Esophagus squamous epithelium (tissue), 5 donors: ENCODE measurements at places on chromosomes 11 and 22.

GRCh38 chr22:36010090-36010489 is 18.5 kb downstream of the RBFOX2 start:
- no peak for DNase-seq

DNA sequence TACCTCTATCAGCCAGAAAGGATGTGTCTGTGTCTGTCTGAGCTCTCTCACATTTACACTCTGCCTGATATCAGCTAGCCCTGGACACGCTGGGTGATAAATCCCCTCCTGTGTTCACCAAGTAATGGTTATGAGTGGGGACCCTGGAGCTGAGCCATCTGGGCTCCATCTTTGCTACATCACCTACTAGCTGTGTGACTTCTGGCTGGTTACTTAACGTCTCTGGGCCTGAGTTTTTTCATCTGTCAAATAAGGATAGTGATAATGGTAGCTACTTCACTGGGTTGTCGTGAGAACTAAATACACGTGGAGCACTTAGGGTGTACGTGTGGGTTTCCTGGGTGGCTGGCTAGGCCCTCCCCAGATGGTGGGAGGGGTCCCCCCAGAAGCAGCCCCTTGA is 22.9 kb downstream of the UQCR10 start:
- DNase-seq, result no peak

- DNase-seq, result no peak
Observed at GRCh38 chr11:18317551-18317950, 4.4 kb downstream of the HPS5 start.

DNA sequence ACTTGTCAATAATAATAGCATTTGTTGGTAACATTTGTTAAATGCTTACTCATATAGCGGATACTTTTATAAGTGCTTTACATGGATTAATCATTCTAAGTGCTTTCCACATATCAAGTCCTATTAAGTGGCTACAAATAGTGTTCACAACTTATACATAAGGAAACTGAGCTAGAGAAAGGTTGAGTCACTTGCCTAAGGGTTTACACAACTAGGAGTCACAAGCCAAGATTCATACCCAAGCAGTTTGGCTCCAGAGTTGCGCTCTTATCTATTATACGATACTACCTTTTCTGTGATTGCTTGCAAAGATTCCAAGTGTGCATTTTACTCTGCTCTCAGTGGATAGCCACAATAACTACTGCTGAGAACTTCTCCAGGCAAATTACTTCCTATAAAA is 215.9 kb upstream of the CCDC90B start:
- DNase-seq, result no peak

GRCh38 chr11:16261836-16262644 is 94.3 kb downstream of the SOX6 start:
- no peak for DNase-seq

- DNase-seq, result no peak
Observed at GRCh38 chr11:59069087-59069486, 17.0 kb upstream of the GLYATL1B start.

GRCh38 chr22:45553351-45554039 is 50.8 kb downstream of the FBLN1 start:
- no peak for DNase-seq

DNA sequence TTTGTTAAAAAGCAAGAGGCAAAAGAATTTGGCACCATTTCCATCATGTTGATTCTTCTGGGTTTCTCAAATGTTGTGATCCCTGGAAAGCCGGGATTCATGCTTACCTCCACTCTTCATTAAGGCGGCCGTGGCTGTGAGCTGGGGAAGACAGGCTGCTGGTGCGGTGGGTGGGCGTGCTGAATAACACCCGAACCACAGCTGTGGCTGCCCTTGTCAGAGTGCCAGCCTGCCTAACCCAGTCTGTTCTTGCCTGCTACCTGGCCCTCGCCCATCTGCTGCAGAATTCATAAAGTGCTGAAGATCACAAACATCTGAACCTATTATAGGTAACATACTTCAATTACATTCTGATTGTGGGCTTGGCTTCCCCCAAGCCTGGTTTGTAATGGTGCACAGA is 95.8 kb upstream of the RCN1 start:
- no peak for DNase-seq

DNA sequence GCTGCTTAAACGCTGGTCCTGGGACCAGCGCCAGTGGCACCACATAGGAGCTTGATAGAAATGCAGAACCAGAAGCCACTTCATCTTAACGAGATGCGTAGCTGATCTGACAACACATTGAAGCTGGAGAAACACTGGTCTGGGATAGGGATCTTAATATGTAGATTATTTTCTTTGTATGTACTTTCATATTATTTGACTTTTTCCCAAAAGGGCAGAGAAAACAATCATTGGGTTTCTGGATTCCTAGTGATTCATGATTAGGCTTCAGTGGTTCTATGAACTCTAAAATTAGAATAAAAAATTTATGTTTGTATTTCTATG is 12.3 kb downstream of the MPEG1 start:
- DNase-seq, result no peak

- DNase-seq, result no peak
Observed at GRCh38 chr11:35541621-35542375, 16.4 kb upstream of the PAMR1 start.

GRCh38 chr11:83394331-83394730 is 108.2 kb upstream of the CCDC90B start:
- DNase-seq, result no peak

GRCh38 chr11:76047231-76047630 is 159.1 kb downstream of the WNT11 start:
- DNase-seq, result no peak

DNA sequence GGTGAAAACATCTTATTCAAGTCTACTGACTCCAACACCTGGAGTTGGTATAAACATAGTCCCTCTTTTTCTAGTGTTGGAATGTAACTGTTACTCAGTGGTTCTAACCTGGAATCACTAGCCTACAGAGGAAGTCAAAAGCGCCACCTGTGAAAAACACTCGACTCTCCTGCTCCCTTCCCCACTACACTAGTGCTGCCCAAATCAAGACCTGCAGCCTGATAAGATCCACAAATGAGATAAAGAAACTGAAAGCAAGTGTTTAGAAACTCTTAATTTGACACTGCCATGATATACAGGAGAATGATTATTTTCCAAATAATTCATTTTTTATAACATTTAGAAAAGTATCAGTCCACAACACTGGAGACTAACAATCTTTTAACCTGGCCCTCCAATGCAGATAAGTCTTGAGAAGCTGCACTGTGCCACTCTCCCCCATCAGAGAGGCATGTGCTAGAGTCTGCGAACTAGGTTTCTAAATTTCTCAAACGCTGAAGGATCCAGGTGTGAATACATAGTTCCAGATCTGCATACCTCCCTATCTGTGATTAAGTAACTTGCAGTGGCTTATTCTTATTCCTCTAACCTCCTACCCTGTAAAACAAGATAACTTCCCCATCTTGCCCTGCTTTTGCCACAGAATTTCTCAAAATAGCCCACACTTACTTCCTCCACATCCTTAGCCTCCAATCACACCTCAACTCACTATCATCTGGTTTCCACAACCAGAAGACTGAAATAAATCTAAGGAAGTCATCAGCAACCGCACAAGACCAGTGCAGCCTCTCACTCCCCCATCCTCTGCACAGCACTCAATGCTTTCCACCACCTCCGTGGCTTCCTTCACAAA is 88.1 kb downstream of the RRAS2 start:
- DNase-seq, result no peak

DNA sequence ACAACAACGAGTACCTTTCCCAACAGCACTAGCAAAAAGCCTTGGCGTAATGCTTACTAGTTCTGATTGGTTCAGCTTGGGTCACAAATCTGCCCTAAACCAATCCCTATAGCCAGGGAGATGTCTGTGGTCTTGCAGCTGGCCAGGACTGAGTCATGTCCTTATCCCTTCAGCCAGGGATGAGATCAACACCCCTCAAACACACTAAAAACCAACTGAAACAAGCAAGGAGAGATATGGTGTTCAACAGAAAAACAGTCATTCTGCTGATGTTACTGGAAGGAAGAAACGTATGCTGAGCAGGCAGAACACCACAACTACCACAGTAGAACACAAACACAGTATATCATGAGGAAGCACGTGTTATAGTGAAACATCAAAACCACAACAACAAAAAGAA is 375.6 kb downstream of the LARGE1 start:
- no peak for DNase-seq

GRCh38 chr11:30990625-30991296 is 378.8 kb downstream of the DCDC1 start:
- no peak for DNase-seq

GRCh38 chr11:69440876-69441275 is 40.6 kb upstream of the LINC01488 start:
- no peak for DNase-seq
